ENCODE measurements at places on chromosomes 4 and X.

GRCh38 chr4:189769131-189769530 lies 171.5 kb upstream of the FRG1 start:
- DNase-seq = no peak

GRCh38 chr4:104826171-104826570 lies 320.5 kb upstream of the TET2 start:
- DNase-seq = no peak

GRCh38 chr4:165293061-165293460 lies 34.4 kb upstream of the MSMO1 start:
- DNase-seq = no peak

DNA sequence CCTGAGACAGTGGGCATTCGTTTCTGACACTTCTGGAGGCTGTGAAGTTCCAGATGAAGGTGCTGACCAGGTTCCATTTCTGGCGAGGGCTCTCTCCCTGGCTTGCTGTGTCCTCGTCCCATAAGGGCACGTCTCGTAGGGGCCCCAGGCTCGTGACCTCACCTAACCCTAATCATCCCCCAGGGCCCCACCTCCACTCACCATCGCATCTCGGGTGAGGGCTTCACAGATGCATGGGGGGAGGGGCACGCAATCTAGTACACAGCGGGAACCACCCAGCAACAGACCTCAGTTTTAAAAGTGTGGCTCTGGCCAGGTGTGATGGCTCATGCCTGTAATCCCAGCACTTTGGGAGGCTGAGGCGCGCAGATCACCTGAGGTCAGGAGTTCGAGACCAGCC lies 22.1 kb downstream of the PDE6B start:
- no peak for DNase-seq

- no peak for DNase-seq
Measured at GRCh38 chrX:48894891-48895290, 2.7 kb downstream of the TIMM17B start.

DNA sequence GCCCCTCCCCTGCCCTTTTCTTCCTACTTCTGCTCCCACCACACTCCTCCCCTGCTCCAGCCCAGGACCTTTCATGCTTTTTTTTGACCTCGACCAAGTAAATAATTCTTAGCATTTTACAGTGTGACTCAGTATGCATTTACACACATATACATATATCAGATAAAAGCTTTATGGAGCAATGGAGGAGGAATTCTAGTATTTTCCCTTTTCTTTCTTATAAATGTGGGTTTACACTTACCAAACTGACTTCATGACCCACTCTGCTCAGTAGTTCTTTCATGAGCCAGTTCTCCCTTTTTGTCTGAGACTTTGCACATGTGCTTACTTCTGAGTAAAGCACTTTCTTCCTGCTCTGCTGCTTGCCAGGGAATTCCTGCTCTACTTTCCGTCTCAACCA lies 111.8 kb upstream of the H2AZ1 start:
- no peak for DNase-seq

GRCh38 chrX:71178908-71179307 lies 34.3 kb downstream of the NLGN3 start:
- DNase-seq = peak; percentile 49

DNA sequence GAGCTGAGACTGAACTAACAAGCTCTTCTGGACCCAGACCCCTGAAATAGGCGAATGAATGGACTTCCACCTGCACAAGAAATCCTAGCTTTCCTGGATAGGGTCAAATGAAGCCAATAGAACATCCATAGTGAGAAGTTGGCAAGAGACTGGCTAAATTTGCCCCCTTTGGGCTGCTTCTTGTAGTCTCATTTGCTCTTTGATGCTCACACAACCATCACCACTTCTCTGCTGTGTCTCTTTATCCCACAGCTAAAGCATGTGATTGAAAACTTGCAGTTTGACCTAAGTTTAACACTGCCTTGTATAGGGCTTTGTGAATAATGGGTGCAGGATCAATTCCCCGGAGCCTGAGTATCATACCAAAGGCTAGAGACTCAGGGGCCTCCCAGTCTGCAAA lies 38.2 kb downstream of the NLGN3 start:
- no peak for DNase-seq

GRCh38 chrX:118736394-118737010 lies 9.1 kb downstream of the IL13RA1 start:
- DNase-seq = no peak

- no peak for DNase-seq
Measured at GRCh38 chr4:122279670-122280069, 99.1 kb upstream of the ADAD1 start.

DNA sequence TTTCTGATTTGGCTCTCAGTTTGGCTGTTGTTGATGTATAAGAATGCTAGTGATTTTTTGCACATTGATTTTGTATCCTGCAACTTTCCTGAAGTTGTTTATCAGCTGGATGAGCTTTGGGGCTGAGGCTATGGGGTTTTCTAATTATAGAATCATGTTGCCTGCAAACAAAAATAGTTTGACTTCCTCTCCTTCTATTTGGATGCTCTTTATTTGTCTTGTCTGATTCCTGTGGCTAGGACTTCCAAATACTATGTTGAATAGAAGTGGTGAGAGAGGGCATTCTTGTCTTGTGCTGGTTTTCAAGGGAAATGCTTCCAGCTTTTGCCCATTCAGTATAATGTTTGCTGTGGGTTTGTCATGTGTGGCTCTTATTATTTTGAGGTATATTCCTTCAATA lies 734.7 kb upstream of the FAM241A start:
- DNase-seq = no peak

GRCh38 chr4:159145992-159146330 lies 43.1 kb downstream of the RAPGEF2 start:
- no peak for DNase-seq

- DNase-seq = no peak
Measured at GRCh38 chr4:174550541-174550940, 28.3 kb upstream of the HPGD start.

GRCh38 chrX:153244767-153245166 lies 65.7 kb downstream of the MAGEA1 start:
- DNase-seq = no peak

DNA sequence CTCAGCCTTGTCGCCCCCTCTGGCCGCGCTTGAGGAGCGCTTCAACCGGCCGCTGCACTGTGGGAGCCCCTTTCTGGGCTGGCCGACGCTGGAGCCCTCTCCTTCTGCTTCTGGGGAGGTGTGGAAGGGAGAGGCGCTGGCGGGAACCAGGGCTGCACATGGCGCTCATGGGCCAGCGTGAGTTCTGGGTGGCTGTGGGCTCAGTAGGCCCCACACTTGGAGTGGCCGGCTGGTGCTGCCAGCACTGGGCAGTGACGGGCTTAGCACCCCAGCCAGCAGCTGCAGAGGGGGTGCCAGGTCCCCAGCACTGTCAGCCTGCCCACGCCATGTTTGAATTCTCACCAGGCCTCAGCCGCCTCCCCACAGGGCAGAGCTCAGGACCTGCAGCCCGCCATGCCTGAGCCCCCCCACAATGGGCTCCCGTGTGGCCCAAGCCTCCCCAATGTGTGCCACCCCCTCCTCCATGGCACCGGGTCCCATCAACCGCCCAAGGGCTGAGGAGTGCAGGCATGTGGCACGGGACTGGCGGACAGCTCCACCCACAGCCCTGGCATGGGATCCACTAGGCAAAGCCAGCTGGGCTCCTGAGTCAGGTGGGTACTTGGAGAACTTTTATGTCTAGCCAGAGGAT lies 615.2 kb downstream of the TRIML1 start:
- DNase-seq = no peak

DNA sequence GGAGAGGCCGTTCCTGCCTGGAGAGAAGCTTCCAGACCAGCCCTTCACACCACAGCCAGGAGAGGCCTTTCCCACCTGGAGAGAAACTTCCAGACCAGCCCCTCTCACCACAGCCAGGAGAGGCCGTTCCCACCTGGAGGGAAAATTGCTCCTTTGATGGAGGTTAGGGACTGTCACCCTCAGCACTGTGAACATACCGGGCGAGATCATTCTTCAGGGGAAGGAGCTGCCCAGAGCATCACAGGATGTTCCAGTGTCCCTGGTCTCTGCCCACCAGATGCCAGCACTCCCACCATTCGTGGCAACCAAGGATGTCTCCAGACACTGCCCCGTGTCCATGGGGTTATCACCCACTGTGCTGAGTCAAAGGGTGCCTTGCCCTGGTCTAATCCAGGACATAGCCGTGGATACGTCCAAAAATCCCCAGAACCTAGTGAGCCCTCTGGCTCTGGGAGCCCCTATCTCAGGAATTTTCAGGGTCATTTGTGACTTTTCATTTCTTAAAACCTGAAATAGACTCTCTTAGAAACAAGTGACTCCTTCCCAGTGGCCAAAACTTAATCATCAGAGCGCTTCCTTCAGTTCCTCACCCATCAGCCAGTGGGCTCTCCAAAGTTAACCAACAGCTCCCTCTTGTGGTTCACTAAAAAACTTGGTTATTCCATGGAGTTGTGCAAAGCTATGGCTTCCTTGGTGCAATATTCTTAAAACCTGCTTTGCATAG lies 80.2 kb downstream of the CRMP1 start:
- DNase-seq = peak; percentile 12

DNA sequence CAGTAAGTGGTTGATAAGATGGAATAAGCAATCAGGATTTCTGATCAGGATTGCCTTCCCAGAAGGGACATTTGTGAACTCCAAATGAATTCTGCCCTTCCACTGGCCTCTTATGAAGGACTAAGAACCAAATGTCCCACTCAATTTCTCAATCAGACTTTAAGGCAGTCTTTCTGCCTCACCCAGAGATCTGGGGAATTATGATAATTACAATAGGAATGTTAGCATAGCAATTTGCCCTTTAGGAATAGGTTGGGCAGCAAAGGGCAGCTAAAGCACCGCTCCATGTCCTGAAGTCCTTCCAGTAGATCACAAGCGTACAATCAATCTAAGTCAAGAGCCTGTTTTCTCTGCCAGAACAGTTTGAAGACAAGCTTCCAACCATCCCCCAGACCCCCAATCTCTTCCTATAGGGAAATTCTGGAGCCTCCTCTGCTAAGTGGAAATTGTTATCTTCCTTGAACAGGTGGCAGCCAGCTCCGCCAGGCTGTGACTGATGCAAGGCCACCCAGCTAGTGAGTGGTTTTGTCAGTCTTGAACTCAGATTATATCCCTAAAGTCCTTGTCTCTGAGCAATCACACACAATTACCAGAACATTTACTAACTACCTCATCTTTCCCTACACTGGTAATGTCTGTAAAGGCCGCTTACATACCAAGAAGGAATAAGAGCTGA lies 18.6 kb downstream of the NKX3-2 start:
- no peak for DNase-seq

DNA sequence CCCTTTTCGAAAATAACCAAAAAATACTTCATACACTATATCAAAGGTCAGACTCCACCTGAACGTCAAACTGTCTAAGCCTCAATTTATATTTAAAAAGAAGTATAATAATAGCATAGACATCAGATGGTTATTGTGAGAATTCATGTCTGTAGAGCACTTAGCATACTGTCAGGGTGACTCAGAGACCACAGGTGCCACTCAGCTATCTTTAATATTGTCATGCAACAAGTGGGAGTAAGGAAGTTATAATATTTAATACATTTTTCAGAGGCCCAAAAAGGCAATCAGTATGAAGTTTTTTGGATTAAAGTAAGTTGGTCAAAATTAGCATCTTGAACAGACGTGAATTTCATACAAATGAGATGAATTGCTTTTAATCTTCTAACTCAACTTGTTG lies 93.3 kb downstream of the PHOX2B start:
- no peak for DNase-seq

- DNase-seq = no peak
Measured at GRCh38 chr4:108693211-108693610, 42.8 kb downstream of the OSTC start.

DNA sequence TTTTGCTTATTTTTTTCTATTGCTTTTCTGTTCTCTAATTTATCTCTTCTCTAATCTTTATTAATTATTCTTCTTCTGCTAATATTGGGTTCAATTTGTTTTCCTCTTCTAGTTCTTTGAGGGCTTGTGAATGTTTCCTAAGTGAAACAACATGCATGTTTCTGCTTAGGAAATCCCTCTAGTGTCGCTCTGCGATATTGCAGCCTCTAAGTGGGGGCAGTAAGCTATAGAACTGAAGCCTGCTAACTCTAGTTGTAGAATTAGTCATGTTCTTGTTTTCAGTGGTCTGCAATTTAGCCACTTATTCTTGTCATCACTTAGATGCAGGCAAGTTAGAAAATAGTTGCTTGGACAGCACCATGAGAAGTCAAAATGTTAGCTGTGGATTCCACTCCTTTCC lies 222.6 kb downstream of the SPIN4 start:
- DNase-seq = peak; percentile 24

DNA sequence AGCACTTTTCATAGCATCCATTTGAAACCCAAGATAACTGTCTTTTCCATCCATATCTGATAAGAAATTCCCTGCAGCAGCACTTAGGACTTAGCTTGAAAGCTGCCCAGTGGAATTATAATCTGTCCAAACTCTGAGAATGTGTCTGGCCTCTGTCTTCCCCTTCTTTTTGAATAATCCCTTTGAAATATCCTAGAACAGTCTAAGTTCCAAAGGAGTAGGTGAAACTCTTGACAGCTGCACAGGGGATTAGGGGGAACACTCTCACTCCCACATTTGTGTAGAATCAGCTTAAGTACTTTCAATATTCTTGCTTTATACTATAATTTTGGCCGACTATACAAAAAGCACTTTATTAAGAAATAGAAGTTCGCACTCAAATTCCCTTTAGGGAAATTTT lies 157.7 kb downstream of the PAPSS1 start:
- no peak for DNase-seq

- DNase-seq = no peak
Measured at GRCh38 chr4:25904748-25905082, 9.3 kb upstream of the SMIM20 start.

DNA sequence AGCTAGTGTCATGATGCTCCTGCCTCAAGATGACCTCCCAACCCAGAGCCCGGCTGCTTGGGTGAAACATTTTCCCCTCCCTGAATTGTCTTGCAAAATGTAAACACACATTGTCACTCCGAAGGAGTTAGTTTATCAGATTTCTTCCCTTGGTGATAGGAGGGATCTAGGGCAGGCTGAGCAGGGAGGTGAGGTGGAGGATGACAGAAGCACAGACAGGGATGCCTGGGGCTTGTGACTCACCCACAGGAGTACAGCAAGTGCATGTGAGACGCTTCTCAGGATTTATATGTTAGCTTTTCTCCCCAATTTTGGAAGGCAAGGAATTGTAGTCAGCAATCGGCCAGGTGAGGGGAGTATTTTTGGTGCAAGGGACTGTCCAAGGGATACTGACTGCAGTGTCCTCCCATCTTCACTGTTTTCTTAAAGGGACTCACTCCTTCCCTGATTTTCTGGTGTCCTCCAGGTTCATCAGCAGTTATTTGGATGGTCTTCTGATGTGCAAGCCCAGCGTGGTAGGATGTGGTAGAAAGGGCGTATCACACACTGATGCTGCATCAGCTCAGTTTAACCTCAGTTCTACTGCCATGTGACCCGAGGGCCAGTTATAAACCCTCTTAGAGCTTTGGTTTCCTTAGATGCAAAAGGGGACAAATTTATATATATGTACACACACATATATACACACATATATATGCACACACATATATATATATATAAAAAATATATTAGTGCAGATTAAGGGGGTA lies 46.2 kb upstream of the IGFBP7 start:
- no peak for DNase-seq

Measured in activated CD4-positive, alpha-beta T cell treated with anti-CD3 and anti-CD28 coated beads for 48 hours (primary cell).